ENCODE measurements at places on chromosomes 3 and 15.

GRCh38 chr15:34644061-34644460 lies 60.6 kb upstream of the GOLGA8B start:
- DNase-seq, result no peak

GRCh38 chr3:186298876-186299275 lies 63.2 kb downstream of the DGKG start:
- no peak for DNase-seq

GRCh38 chr3:155352900-155353490 lies 59.5 kb upstream of the STRIT1 start:
- no peak for DNase-seq

DNA sequence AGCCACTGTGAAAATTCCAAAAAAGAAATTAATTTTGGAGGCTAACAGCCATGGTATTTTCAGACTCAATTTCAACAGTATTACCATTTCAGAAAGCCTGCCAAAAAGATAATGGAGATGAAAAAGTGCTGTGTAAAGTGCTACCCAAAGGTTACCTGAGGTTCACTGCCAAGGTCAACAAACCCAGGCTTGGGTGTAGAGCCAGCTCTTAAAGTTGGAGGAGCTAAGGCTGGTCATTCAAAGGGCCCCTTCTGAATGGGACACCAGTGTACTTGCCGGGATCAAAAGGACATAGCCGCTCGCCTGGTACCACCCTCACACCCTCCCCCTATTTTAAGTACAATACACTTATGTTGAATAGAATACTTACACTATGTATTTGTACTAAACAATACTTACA lies 64.5 kb downstream of the ETV5 start:
- no peak for DNase-seq

GRCh38 chr15:39690881-39691634 lies 91.6 kb downstream of the FSIP1 start:
- DNase-seq, result no peak

DNA sequence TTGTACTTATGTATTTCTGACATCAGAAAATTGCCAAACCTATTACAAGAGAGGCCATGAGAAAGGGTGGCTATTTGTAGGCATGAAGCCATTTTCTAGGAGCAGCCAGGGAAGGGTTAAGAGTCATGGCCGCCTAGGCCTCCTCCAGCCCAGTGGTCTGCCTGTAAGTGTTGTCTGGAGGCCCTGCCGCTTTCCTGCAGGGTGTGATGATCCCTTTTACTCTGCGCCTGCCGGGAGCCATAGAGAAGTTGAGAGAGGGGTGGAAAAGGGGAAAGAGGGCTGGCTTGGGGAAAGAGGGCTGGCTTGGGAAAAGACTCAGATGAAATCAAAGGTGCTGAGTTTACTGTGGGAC lies 29.1 kb upstream of the KCTD6 start:
- no peak for DNase-seq

All from prostate gland (tissue), 2 donors.